Uterine smooth muscle cell (primary cell): ENCODE measurements at places on chromosomes 6 and 20. TPM values are rescaled to one million over a fixed set of nuclear protein-coding genes. Genes with fewer than 3 reads are reported as not detected.

The ULBP1 gene
- total RNA-seq, result 0.12 and 0.22 TPM in 2 replicates

The ARMH2 gene
- total RNA-seq, result not detected in 2 replicates

The GDAP1L1 gene
- total RNA-seq, result not detected in 2 replicates

The CFAP61 gene
- total RNA-seq, result 0.22 and 0.25 TPM in 2 replicates

The LGSN gene
- not detected in 2 replicates for total RNA-seq
